ENCODE measurements at places on chromosomes 7 and 10.

GRCh38 chr10:117454502-117454901 is 79.3 kb upstream of the PDZD8 start:
- DNase-seq: no peak

- no peak for DNase-seq
These were observed 43.9 kb downstream of the STK32C start for GRCh38 chr10:132263866-132264265.

DNA sequence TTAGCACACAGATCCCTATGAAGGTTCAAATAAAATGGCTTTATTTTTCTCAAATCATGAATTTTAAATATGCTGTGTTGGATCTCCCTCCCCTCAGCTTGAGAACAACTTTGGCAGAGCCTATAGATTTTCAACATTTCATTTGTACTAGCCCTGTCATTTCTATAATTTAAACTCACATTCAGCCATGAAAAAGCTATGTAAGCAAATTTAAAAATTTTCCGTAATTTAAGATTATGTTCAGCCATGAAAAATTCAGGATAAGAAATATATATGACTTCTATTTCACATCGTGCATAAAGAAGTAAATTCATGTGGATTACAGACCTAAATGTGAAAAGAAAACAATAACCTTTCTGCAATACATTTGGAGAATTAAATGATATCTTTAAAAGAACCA is 36.5 kb upstream of the SCIN start:
- no peak for DNase-seq

GRCh38 chr10:108902619-108903285 is 1020.6 kb downstream of the XPNPEP1 start:
- DNase-seq: no peak

GRCh38 chr10:77234599-77234998 is 403.0 kb downstream of the KCNMA1 start:
- DNase-seq: no peak

DNA sequence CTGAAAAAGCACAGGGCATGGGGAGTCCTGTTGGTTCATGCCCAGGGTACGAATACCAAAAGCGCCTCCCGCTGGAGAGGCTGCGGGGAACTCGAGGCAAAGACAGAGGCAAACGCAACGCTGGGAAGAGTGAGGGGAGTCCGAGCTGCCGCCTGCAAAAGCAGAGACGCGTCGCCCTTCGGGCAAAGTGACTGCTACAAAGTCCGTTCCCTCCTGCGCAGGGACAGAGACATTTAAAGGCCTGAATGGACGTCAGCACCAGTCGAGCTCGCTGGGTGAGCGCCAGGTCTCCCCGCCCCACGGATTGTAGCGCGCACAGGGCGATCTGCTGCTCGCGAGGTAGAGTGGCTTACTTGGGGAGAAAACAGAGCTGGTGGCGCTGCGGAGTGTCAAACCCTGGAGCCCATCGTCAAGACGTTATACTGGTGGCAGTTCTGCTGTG is 732.8 kb downstream of the ZWINT start:
- no peak for DNase-seq

- no peak for DNase-seq
These were observed 716.7 kb downstream of the CCSER2 start for GRCh38 chr10:85045046-85045445.

DNA sequence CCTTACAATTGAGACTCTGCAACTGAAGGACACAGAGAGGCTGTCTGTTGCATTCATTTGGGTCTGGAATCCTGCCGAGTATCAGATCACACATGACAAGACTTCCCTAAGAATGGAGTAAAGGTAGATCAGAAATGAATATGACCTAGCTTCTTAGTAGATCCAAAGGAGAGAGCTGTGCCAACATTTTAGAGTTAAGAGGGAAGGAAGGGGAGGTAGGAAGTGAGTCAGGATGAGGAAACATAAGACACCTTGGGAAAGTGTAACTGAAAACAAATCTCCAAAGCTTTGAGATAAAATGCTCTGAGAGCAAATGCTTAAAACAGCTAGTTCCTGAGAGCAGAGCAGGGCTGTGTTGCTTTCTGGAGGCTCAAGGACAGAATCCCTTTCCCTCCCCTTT is 6.1 kb upstream of the SLC25A13 start:
- DNase-seq: no peak

GRCh38 chr10:72104472-72105097 is 16.2 kb upstream of the SPOCK2 start:
- no peak for DNase-seq

DNA sequence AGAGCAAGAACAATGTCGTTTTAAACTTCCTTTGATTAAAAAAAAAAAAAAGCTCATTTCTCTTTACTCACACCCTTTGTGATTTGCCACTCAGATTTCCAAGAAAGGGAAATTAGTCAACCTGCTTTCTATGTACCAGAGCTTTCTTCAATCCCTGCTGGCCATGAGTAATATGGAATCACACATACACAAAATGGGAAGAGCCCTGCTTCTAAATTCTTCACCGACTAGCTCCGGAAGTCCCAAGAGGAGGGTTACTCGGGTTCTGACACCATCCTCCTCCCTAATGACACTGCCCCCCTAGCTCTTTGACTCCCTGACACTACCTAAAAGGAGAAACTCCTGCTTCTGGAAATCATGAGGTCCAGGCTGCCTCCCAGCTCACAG is 81.8 kb upstream of the SFMBT2 start:
- DNase-seq: no peak

DNA sequence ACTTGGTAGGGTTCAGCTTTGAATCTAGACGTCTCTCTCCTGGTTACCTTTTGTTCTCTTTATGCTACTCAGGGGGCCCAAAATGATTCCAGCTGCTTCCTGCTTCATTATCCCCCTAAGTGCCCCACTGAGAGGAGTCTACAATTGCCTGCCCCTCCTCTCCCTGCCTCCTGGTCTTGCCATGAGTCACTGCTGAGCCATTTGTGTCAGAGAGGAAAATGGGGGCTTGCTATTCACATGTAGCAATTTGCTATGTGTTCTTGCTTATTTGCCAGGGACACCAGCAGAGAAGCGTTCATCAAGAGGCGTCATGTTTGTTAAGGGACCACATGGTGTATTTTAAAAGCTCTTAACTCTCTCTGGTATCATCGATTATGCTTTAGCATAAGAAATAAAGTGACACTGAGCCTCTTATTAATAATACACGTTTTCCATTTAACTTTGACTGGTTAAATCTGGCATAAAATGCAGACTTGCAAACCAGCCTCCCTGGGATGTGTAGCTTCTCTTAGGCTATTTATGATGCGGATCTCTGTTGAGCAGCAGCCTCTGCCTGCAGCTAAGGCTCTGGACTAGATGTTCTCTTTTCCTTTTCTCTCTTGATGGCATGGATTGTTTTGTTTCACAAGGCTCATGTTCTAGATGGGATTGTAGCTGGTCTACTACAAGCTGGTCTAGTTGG is 239.3 kb downstream of the AUTS2 start:
- DNase-seq: no peak

DNA sequence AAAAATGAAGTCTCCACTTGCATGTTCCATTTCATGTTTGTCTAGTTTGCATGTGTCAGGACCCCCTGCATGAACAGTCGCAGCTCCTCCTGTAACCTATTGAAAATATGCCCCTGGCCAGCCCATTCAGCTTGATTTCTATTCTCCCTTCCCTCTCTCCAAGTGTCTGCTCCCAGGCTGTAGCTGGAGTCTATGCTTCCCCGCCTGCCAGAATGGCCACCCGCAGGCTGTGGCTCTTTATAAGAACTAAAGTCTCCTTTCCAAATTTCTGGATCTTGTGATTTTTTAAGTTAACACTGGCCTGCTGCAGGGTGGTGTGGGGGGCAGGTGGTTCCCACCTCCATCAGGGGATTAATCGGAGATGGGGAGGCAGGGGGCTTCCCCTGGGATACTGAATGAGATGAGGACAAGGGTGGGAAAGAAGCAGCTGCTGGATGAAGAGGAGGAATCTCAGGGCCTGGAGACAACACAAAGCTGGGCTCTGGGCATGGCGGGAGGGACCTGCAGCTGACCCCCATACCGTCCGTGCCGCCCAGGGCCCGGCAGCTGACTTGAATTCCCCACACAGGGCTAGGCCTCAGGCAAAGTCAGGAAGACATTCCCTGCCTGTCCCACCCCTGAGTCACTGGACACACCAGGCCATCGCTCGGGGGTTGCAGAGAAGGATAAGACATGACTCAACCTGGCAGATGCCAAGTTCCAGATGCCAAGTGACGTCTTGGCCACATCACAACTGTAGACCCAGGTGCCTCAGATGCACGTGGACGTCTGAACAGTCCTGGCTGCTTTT is 399.5 kb upstream of the FOXK1 start:
- DNase-seq: no peak

GRCh38 chr7:141754939-141755338 is 9.0 kb upstream of the TAS2R3 start:
- no peak for DNase-seq

- DNase-seq: no peak
These were observed 129.0 kb downstream of the DNAH11 start for GRCh38 chr7:21671859-21672258.

DNA sequence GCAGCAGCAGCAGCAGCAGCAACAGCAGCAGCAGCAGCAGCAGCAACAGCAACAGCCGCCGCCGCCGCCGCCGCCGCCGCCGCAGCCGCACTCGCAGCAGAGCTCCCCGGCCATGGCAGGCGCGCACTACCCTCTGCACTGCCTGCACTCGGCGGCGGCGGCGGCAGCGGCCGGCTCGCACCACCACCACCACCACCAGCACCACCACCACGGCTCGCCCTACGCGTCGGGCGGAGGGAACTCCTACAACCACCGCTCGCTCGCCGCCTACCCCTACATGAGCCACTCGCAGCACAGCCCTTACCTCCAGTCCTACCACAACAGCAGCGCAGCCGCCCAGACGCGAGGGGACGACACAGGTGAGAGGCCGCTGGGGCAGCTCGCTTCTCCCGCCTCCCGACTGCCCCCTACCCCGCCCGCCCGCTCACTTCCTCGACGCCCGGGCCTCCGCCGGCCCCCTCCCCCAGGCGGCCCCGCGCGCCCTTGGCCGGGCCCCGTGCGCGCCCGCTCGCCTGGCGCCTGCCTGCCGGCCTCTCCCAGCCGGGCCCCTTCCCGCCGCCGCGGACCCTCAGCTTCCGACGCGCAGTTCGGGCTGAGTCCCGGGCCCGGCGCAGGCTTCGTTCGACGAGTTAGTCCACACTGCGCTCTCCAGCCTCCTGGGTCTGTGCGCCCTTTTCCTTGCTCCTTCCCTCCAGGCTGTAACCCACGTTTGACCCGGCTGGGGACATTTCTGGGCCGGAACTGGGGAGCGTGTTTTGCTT is 882 bp downstream of the DLX6 start:
- DNase-seq: no peak

DNA sequence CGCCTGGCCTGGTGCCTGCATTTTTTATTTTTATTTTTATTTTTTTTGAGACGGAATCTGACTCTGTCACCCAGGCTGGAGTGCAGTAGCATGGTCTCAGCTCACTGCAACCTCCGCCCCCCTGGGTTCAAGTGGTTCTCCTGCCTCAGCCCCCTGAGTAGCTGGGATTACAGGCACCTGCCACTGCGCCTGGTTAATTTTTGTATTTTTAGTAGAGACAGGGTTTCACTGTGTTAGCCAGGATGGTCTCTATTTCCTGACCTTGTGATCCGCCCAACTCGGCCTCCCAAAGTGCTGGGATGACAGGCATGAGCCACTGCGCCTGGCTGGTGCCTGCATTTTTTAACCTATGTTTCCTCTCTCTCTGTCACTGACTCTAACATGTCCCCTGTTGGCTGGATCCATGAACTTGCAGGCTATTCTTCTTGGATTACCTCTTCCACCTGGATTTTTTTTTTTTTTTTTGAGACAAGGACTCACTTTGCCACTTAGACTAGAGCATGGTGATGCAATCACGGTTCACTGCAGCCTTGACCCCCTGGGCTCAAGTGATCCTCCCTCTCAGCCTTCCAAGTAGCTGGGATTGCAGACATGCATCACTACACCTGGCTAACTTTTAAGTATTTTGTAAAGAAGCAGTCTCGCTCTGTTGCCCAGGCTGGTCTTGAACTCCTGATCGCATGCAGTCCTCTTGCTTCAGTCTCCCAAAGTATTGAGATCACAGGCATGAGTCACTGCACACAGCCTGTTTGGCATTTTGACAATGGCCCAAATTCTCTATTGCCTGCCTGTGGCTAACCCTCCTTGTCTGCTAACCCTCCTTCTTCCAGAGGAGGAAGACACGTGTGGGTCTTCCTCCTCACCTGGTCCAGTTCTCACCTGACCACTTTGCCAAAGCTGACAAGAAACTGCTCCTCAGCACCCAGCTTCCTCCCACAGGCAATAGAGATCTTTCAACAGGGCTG is 23.0 kb upstream of the PRPF18 start:
- no peak for DNase-seq
